NCI-H2029 (cell line): ENCODE measurements at places on chromosomes 1 and 21.

GRCh38 chr1:61047061-61047460, 35.3 kb upstream of the NFIA start:
- DNase-seq, result no peak

DNA sequence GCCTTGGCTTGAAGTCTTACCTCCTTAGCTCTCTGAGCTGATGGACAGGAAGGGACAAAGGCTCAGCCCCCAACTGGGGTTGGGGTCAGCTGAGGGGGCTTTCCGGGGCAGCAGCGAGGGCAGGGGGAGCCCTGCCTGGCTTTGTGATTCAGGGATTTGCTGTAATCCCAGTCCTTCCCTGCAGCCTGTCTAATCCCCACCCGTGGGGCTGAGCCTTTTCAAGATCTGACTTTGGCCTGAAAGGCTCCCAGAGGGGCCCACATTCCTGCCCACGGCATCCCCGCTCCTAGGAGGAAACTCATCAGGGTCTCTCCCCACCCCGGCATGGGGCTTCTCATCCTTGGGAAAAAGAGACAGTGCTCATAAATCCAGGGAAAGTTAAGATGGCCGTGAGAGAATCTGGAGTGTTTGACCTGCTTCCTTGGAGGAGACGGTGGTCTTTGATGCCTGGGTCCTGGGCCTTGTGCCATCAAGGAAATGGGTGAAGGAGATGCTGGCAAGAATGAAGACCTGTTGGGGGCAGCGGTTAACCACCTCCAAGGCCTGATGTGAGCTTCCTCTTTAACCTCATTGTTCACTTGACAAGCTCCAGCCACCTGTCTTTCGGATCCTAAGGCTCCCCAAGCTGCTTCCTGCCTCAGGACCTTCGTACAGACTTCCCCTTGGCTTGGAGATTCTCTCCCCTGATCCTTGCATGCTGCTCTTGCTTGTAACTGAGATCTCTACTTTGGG, 83.1 kb upstream of the WNT4 start:
- DNase-seq, result no peak

DNA sequence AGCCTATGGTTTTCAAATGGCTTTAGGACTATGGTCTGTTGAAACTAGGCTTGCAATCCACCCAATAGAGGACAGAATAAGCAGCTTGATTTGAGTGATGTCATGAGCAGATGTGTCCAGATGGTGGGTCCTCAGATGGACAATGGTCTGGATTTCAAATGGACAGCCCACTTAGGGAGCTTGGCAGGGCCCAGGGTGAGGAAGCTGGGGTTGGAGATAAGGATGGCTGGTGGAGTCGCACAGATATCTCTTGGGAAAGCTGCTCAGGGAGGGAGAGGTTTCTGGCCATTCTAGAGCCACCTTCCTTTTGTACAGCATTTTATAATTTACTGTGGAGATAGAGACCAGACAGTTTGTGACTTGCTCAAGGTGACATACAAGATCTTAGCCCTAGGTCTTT, 55.0 kb downstream of the NFASC start:
- DNase-seq, result no peak

DNA sequence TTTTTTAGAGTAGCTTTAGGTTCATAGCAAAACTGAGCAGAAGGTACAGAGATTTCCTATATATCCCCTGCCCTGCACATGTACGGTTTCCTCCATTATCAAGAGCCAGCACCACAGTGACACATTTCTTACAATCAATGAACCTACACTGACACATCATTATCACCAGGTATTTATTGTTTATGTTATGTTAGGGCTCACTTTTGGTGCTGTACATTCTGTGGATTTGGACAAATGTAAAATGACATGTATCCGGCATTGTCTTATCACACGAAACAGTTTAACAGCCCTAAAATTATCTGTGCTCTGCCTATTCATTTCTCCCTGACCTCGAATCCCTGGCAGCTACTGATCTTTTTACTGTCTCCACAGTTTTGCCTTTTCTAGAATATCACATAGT, 93.7 kb upstream of the DPH5 start:
- no peak for DNase-seq

DNA sequence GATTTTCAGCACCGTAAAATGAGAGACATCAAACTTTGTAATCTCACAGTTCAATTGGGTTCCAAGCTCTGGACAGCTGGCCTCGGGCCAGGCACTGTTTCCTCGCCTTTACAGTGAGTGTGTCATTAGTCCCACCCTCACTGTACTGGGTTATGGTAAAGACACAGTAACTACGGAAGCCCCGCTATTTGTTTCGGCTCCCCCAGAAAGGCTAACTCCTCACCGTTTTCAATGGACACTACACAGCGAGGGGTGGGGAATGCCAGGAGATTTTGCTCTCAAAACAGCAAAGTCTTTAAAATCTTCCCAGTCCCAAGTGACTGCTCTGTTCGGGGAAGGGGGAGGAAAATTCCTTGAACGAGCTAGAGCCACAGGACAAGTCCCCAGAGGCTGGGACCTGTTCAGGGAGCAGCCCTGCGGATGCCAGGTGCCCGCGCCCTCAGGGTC, 757 bp upstream of the SPSB1 start:
- DNase-seq, result no peak

DNA sequence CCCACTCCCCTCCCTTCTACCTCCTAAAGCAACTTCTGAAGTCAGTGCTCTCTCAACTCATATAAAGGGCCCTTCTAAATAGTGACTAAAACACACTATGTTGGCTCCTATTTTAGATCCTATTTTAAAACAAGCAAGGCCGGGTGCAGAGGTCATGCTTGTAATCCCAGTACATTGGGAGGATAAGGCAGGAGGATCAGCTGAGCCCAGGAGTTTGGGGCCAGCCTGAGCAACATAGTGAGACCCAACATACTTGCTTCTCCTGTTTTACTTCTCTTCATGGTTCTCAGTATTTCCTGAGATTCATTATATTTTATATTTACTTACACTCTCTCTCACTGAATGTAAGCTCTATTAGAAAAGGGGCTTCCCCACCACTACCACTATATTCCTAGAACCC, 42.5 kb downstream of the LUZP1 start:
- no peak for DNase-seq

DNA sequence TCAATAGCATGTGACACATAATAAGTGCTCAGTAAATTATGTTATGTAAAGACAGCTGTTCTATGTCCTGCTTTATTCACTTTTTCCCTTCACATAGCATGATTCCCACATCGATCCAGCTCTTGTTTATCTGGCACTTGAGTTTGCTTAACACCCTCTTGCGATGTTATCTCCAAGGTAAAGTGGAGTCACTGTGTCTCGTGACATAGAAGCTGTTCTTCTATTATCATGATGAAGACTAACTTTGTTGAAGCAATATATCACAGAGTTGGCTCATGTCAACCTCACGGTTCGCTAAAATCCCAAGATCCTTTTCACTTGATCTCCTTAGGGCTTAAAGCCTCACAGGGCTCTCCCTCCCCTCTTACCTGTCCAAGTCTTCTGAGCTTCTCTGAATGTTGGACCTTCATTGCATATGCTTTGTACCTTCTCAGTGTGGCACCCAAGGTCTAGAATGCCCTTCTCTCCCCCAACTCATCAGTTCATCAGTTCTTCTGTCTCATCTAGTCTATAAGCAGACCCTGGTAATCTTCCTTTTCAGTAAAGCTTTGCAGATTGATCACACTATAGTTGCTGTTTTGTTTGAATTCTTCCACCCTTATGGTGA, 38.0 kb downstream of the PLXNA2 start:
- peak; percentile 83 for DNase-seq

DNA sequence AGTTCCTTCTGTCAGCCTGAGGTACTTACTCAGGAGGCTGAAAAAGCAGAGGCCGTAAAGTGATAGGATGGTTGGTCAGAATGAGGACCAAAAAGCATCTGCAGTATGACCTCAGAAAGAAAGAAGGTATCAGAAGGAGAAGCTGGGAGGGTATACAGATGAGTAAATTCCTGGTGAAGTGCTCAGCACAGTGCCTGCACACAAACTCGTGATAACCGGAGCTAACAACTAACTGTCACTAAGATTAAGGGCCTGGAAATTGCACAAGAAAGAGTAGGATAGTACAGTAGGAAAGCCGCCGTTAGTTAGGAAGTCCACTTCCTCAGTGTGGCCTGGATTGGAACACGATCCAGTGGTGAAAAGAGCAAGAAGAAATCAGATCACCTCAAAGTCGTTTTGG, 62.6 kb downstream of the VPS26C start:
- DNase-seq, result no peak
